Caudate nucleus (tissue), 63 donors: ENCODE measurements at places on chromosomes 12 and 14.

DNA sequence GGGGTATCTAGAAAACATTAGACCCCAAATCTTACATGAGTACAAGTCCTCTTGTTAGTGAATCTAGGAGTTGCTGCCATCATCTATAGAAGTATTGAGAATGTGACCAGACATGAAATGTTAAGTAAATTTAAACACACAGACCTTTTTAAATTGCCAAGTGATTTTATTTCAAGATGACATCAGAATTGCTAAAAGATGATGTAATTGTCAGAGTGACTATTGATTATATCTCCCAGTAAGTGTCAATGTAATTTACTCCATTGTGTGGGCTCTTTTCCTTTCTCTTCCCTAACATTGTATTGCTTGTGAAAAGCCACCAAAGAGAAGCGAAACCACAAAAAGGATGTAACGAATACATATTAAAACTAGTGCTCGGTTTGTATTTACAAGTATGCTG is 16.8 kb downstream of the ADAM21 start:
- DNase-seq: no peak

GRCh38 chr12:5865397-5865796 is 79.7 kb downstream of the ANO2 start:
- DNase-seq: no peak

DNA sequence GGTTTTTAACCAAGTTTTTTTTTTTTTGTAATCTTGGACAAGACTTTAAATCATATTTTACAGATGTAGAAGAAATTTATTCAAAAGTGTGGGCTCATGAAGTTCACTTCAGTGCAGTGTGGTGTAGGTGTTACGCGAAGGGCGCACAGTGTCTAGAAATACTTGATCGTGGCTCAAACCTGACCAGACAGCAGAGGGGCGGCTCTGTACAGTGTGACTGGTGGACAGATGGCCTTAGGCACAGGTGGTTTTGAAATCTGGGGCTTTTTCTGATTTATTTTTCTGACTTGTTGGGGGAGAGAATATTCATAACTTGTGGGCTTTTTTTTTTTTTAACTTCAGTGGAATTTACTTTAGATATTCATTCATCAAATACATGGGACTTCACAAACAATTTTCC is 179.2 kb downstream of the PELI2 start:
- DNase-seq: no peak

DNA sequence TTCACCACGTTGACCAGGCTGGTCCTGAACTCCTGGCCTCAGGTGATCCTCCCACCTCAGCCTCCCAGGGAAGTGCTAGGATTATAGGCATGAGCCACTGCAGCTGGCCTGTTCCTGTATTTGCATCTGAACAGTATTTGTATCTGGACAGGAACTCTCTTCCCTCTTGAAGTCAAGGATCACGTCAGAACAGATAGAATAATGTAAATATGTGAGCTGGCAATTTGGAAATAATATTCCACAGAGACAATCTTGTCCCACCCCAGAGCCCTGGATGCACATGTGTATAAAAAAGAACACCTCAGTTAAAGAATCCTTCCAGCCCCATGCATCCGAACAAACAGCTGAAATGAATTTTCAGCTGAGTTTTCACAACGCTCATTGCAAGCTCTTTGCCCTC is 118.3 kb downstream of the VEZT start:
- DNase-seq: no peak

DNA sequence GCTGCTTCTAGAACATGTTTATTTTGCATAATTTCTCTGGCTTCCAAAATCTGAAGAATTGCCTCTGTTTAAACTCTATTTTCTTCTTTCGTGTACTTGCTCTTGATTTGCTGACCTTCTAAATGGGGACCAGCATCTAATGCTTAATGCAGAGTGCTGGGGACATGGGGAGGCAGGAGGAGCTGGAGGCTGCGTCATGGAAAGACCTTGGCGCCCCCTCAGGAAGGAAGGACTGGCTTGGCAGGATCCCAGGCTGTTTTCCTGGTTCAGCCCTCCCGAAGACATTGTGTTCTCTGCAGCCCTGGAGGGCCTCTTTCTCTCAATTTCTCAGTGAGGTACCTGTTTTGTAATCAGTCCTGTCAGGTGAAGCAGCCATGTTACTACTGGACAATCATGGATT is 5.5 kb downstream of the PRKCH start:
- DNase-seq: no peak

- no peak for DNase-seq
Observed at GRCh38 chr12:122687086-122687485, 16.1 kb downstream of the HCAR2 start.

- DNase-seq: no peak
Observed at GRCh38 chr12:8011331-8011730, 21.2 kb upstream of the FOXJ2 start.

- no peak for DNase-seq
Observed at GRCh38 chr12:129049917-129050316, 196.6 kb downstream of the GLT1D1 start.

- DNase-seq: no peak
Observed at GRCh38 chr14:67392123-67392522, 19.8 kb downstream of the PLEK2 start.

DNA sequence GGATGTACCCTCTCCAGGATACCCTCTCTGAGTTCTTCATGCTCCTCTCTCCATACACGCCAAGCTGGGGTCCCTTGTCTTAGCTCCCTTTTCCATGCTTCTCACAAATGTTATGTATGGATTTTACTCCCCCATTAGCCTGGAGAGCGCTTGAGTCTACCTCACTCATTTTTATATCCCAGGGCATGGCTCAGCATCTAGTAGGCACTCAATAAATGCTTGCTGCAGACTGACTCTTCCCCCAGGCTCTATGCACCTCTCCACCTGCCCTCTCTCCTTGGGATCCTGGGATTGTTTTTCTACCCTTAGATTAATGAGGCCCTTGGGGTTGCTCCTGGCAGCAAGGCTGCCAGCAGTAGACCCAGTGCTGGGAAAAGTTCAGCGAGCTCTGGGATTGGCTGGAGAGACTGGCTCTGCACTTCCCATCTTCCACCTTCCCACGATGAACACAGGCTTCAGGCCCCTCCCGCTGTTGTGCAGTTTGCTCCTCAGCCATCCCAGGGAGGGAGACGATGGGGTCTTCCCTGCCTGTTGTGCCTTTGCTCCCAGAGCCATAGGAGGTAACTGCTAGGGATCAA is 2.2 kb downstream of the NRIP2 start:
- DNase-seq: no peak

DNA sequence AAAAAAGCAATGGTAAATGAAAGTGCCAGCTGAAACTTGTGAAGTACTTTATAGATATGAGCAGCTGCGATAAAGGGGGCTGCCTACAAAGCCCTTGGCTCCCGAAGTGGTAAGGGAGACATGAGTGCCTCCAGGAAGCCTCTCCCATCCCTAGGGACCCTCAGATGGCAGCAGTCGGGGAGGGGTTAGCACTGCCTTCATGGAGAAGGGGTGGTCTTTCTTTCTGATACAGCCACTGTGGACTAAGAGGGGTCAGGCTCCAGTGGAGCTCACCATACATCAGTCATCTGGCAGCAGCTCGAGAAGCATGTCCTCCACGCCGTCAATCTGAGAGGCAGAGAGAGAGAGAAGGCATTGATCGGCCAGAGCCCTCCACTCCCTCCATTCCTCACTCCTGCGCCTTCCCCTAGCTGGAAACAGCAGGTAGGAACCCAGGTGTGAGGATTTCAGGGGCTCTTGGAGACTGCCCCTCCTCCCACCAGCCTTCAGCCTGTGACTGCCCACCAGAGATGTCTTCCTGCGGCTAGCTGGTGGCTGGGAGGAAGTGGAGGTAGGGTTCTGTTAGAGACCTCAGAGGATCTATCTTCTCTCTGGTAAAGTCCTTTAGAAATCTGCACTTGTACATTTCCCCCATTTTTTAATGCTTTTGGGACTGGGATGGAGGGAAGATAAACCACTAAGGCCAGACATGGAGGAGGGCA is 2.3 kb downstream of the TCL1A start:
- no peak for DNase-seq

- no peak for DNase-seq
Observed at GRCh38 chr12:7879246-7879645, 6.5 kb upstream of the SLC2A14 start.

DNA sequence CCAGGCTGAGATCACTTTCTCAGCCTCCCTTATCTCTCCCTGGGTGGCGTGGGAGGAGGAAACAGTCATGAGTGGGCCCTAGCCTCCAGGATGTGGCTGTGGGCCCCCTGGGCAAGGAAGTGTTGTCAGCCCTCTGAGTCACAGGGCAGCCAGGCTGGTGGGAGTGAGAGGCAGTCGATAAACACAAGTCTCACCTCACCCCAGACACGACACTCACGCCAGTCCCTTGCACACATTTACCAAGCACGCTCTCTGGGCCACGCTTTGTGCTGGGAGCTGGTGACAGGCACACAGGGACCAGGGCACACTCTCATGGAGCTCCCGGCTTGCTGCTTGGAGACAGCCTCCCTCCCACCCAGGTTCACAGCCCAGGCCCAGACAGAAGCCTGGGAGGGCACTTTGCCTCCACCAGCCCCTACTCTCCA is 1.9 kb upstream of the KRT79 start:
- no peak for DNase-seq

GRCh38 chr12:48542300-48542928 is 17.0 kb downstream of the OR8S1 start:
- DNase-seq: peak; percentile 10

GRCh38 chr12:72275526-72275925 is 3.4 kb downstream of the TRHDE start:
- no peak for DNase-seq

GRCh38 chr14:50631408-50631821 is 36.7 kb downstream of the SAV1 start:
- no peak for DNase-seq

DNA sequence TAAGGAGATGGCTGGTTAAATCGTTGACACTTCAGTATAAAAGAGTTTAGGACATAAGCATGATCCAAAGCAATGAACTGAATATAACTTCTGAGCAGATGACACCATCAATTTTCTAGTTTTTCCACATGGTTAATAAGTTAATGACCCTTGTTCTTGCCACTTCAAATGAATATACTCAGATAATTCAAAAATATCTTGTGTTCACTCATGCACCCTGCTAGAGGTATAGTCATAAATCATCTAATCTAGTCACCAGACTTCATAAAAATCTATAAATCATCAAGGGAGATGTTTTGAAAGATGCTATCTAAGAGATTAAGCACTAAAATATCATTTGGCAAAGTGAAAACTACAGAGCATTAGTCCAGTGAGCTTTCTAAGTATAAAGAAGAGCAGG is 131.9 kb downstream of the MDGA2 start:
- no peak for DNase-seq

DNA sequence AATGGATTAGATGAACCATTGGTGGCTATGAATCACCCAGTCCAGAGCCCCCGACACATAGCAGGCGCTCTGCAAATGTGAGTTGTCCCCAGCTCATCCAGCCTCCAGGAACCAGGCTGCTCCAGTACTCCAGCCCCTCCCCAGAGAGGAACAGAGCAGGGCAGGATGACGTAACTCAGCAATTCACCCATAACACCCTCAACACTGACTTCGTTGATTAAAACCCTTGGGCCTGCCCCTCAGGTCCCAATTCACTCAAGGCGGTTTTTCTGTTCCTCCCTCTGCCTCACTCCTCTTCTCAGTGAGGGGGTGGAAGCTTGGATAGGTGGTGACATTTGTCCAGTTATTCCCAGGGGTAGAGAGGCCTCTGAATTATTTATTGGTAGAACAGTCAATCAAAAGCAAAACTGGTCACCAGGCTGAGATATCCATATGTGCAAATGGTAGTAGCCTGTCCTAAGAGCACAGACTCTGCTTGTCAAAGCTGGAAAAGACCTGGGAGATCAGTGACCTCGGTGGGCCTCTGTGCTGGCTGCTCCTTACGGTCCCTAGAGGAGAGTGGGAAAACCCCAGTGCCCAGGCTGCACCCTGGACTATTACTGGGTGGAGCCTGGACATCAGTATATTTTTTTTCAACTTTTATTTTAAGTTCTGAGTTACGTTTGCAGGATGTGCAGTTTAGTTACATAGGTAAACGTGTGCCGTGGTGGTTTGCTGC is 97.0 kb downstream of the CMKLR1 start:
- no peak for DNase-seq

DNA sequence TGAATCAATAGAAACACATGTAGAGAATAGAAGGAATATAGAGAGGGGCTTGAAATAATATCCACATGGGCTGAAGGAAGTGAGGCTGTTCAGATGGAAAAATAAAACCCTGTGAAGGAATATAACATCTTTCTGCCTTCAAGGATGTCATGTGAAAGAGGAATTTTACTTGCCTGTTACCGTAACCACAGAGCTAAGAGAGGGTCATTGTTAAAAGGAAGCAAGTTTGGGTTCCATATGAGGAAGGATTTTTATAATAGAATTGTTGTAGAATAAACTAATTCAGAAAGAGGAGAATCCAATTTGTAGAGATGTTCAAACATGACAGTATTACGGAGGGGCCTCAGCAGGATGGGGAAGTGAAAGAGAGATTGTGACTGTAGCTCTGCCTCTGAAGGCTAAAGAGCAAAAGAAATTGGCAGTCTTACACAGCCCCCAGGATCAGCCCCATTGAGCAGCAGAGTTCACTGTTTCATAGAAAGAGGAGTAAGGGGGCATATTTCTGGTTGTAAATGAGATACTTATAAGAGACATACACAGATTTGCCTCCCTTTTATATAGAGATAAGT is 41.8 kb upstream of the PTPRR start:
- no peak for DNase-seq

GRCh38 chr14:26121181-26121580 is 476.7 kb downstream of the NOVA1 start:
- DNase-seq: no peak

DNA sequence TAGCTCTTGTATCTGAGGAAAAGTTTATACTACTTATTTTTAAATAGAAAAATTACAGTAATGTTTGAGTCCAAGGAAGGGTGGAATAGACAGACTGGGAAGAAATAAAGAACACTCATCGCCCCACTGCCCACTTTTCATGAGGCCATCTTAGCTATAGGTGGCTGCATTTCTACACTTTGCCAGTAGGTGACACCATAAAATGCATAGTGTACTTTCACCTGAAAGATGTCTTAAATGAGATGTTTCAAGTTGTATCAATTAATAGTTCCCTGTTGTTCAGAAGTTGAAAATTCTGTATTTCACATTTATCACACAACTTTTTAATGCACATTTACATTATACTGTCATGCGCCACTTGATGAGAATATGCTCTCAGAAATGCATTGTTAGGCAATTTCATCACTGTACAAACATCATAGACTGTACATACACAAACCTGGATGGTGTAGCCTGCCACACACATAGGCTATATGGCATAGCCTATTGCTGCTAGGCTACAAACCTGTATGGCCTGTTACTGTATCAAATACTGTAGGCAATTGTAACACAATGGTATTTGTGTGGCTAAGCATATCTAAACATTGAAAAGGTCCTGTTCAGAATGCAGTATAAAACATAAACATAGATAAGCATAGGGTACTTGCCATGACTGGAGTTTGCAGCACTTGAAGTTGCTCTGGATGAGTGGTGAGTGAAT is 27.6 kb downstream of the PMCH start:
- no peak for DNase-seq

DNA sequence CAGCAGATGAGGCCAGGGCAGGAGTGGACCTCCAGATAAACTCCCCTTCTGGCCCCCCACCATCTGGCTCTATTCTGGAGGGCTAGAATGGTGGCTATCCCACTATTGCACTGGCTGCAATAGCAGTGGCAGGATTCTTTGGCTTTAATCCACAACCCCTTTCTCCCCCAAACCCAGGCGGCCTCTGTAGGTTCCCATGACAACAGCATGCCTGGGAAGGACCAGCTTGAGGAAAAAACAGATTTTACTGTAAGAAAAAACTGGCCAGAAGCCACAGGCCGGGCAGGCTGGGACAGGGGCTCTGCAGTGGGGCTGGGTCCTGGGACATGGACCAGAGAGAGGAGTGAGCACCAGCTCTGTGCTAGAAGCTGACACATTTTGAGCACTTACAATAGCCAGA is 13.6 kb upstream of the ACVR1B start:
- DNase-seq: no peak
